GM23338 (cell line): ENCODE measurements at places on chromosomes 2 and 18. TPM values are rescaled to one million over a fixed set of nuclear protein-coding genes. Genes with fewer than 3 reads are reported as not detected.

- H3K4me1 ChIP-seq: peaks cover 29% of the 10 kb centered on the region
- H3K27me3 ChIP-seq: no peaks in the 10 kb centered on the region
- no peak overlapping the region for H3K4me3 ChIP-seq
These were observed 64.2 kb downstream of the PTPN2 start for GRCh38 chr18:12819841-12820240.

- H3K27me3 ChIP-seq: no peaks in the 10 kb centered on the region
- no peaks in the 10 kb centered on the region for H3K4me1 ChIP-seq
- no peaks in the 10 kb centered on the region for H3K36me3 ChIP-seq
- H3K27ac ChIP-seq: no peak overlapping the region
- H3K4me3 ChIP-seq: no peak overlapping the region
- no peak for DNase-seq
These were observed 1027.7 kb upstream of the ZEB2 start for GRCh38 chr2:145547620-145548019.

DNA sequence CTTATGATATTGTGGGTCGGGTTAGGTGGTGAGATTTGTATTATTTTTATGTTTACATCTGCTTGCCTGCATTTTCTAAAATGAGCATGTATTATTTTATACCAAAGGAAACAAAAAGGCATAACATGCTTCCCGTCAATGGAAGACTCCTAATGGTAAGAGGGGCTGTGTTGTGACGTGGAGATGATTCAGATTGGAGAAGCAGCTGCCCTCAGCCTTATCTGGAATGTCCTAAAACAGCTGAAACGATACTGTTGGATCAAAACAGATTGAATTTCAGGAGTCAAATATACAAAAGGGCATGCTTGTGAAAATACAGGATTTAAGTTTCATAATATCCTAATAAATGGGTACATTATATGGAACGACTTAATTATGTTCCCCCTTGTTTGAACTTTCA is 19.0 kb downstream of the DGKD start:
- no peak overlapping the region for H3K4me3 ChIP-seq
- peaks cover 6% of the 10 kb centered on the region for H3K4me1 ChIP-seq
- no peak overlapping the region for H3K27ac ChIP-seq
- H3K36me3 ChIP-seq: no peaks in the 10 kb centered on the region
- DNase-seq: no peak
- no peaks in the 10 kb centered on the region for H3K27me3 ChIP-seq

GRCh38 chr2:54341656-54342055 is 85.6 kb upstream of the TSPYL6 start:
- peak; percentile 24 for DNase-seq
- no peaks in the 10 kb centered on the region for H3K36me3 ChIP-seq
- no peak overlapping the region for H3K27ac ChIP-seq
- no peaks in the 10 kb centered on the region for H3K27me3 ChIP-seq
- H3K4me1 ChIP-seq: no peaks in the 10 kb centered on the region

DNA sequence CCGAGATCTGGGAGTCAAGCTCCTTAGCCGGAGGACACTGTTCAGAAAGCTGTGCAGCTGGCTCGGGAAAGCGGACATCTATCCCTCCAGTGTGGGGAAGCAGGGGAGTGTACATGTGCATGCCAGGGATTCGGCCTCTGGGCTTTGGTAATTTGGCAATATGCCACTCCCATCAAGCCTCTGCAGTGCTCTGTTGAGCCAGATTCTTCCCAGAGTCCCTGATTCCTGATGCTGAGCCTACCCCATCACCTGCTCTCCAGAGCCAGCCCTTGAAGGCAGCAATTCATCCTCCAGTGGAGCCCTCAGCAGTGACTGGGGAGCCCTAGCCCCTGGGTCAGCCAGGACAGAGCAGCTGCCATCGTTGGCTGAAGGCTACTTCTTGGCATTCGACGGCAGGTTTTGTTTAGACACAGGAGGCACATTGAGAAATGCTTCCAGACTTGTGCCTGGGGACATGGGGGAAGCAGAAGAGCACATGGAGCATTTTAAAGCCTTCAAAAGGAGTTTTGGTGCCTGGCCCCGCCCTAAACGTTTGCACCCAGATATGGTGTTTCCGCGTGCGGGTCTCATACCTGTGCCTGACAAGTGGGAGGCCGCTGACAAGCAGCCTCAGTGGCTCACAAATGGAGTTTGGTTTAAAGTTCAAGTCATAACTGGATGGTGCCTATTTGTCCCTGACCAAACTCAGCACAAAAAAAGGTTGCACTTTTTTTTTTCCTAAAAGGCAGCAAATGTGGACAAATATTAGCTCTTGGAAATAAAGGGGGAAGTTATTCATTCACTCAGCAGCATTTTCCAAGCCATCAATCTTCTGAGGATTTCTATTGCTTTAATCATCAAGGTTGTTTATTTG is 272.8 kb downstream of the CYRIA start:
- H3K27me3 ChIP-seq: no peaks in the 10 kb centered on the region
- no peak overlapping the region for H3K27ac ChIP-seq
- no peaks in the 10 kb centered on the region for H3K36me3 ChIP-seq
- H3K4me3 ChIP-seq: no peak overlapping the region

DNA sequence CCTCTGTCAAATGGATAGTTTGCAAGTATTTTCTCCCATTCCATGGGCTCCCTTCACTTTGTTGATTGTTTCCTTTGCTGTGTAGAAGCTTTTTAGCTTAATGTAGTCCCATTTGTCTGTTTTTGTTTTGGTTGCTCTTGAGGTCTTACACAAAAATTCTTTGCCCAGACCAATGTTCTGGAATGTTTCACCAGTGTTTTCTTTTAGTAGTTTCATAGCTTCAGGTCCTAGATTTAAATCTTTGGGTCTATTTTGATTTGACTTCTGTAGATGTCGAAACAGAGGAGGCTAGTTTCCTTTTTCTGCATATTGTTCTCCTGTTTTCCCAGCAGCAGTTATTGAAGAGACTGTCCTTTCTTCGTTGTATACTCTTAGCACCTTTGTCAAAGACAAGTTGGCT is 351.6 kb downstream of the PTPRM start:
- DNase-seq: no peak
- H3K4me1 ChIP-seq: no peaks in the 10 kb centered on the region
- H3K4me3 ChIP-seq: no peak overlapping the region
- H3K27ac ChIP-seq: no peak overlapping the region
- H3K36me3 ChIP-seq: no peaks in the 10 kb centered on the region

- H3K27me3 ChIP-seq: no peaks in the 10 kb centered on the region
- no peak for DNase-seq
- H3K36me3 ChIP-seq: no peaks in the 10 kb centered on the region
- no peak overlapping the region for H3K27ac ChIP-seq
These were observed 55.3 kb upstream of the LGALSL start for GRCh38 chr2:64398516-64399129.

GRCh38 chr18:58300867-58301266 is 256.8 kb downstream of the NEDD4L start:
- no peaks in the 10 kb centered on the region for H3K36me3 ChIP-seq
- H3K4me3 ChIP-seq: no peak overlapping the region
- no peak for DNase-seq
- H3K27me3 ChIP-seq: no peaks in the 10 kb centered on the region

DNA sequence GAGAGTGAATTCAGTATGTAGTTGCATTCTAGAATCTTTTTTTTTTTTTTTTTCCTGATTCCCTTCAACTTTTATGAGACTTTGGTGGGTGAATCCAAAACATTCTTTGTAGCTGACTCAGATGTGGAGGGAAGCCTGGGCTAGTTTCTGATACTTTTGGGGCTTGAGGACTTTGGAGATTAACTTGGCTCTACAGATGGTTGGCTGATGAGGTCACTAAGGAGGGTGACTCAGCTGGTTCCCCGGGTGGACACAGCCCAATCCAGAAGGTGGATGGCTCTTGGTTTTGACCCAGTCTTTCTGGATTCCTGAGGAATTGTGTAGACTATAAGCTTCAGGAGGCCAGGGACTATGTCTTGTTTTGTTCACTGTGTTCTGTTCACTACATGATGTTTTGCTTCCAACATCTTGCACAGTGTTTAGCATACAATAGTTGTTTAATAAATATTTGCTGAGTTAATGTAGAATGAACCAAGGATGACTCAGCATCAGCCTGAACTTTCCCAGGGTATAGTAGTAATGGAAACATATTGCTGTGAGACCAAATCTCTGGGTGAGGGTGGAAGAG is 30.5 kb downstream of the LAMA3 start:
- no peaks in the 10 kb centered on the region for H3K4me1 ChIP-seq
- DNase-seq: no peak
- no peak overlapping the region for H3K4me3 ChIP-seq
- H3K27me3 ChIP-seq: no peaks in the 10 kb centered on the region
- H3K27ac ChIP-seq: no peak overlapping the region

GRCh38 chr2:33229646-33230045 is 246.8 kb upstream of the RASGRP3 start:
- H3K27me3 ChIP-seq: no peaks in the 10 kb centered on the region
- H3K36me3 ChIP-seq: no peaks in the 10 kb centered on the region
- no peak overlapping the region for H3K27ac ChIP-seq
- no peaks in the 10 kb centered on the region for H3K4me1 ChIP-seq
- H3K4me3 ChIP-seq: no peak overlapping the region
- no peak for DNase-seq

- no peak for DNase-seq
- peaks cover 14% of the 10 kb centered on the region; the same call in 1 of the 2 replicates for H3K4me1 ChIP-seq
- H3K27me3 ChIP-seq: peaks cover 23% of the 10 kb centered on the region
- no peak overlapping the region for H3K4me3 ChIP-seq
- H3K27ac ChIP-seq: no peak overlapping the region
These were observed 14.9 kb upstream of the E2F6 start for GRCh38 chr2:11480859-11481258.

DNA sequence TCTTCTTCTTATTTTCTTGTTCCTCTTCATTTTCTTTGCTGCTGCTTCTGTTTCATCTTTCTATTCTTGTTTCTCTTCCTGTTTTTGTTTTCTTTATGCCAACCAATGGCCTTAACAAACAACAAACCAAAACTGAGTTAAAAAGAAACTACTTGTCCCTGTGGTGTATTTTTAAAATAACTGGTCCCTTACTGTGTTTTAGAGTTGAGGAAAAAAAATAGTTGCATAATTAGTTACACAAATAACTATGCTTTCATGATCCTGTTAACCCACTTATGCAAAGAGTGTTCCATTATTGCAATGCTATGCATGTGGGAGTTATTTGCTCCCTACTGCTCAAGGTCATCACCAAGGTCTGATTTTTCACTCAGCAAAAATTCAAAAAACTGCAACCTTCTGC is 39.5 kb upstream of the IMP4 start:
- no peaks in the 10 kb centered on the region for H3K36me3 ChIP-seq
- H3K4me1 ChIP-seq: no peaks in the 10 kb centered on the region
- no peak overlapping the region for H3K27ac ChIP-seq
- H3K27me3 ChIP-seq: no peaks in the 10 kb centered on the region
- no peak overlapping the region for H3K4me3 ChIP-seq

GRCh38 chr2:100819370-100820272 is at the start of gene NPAS2:
Gene NPAS2 (plus strand): TSS chr2:100820139. CDS start chr2:100904755, 84,616 bp downstream.
- no peak within 1 kb of the TSS for H3K27ac ChIP-seq
- H3K36me3 ChIP-seq: no peaks in the 10 kb centered on the region
- peak; percentile 46 for DNase-seq
- peaks cover 15% of the 10 kb centered on the region for H3K4me1 ChIP-seq
- peak within 1 kb of the TSS; percentile 72 for H3K4me3 ChIP-seq

DNA sequence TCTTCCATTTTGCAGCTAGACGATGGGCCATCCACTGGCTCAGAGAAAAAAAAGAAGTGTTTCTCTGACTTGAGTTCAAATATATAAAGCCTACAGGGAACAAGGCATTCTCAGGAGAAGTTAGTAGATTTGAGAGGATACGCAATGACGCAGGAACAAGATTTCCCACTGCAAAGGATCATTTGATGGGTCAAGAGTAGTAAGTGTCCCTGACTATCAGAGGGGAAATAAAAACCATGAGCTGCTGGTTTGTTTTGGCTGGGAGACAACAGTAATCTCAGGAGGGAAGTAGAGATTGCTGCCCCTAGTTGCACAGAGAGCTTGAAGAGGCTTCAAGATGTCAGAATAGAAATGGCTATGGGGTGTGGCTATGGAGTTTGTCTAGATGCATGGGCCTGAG is 22.3 kb upstream of the MYO1B start:
- H3K36me3 ChIP-seq: no peaks in the 10 kb centered on the region
- no peak for DNase-seq
- no peak overlapping the region for H3K27ac ChIP-seq
- H3K27me3 ChIP-seq: no peaks in the 10 kb centered on the region

DNA sequence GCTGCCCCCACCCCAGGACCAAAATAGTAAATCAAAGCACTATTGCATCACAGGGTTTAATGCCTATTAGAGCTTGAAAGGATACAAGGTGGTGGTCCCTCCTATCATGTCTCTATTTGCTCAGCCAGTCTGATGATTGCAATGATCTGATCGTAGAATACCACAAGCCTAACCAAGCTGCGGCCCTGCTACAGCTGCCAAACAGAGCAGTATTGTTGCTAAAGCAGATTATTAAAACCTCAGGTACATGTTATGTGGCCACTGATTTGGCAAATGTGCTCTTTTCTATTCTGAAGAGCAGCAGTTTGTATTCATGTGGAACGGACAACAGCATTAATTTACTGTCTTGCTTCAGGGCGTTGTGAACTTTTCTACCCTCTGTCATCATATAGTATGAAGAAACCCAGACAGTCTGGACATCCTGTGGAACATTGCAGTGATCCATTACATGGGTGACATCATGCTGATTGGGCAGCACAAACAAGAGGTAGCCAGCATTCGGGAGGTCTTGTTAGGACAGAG is 8.4 kb upstream of the VAPA start:
- no peak overlapping the region for H3K4me3 ChIP-seq
- H3K27me3 ChIP-seq: no peaks in the 10 kb centered on the region
- H3K4me1 ChIP-seq: peaks cover 8% of the 10 kb centered on the region
- no peak for DNase-seq
- H3K27ac ChIP-seq: no peak overlapping the region

GRCh38 chr18:8803063-8803795 is 97.9 kb downstream of the MTCL1 start:
- H3K27ac ChIP-seq: no peak overlapping the region
- peaks cover 4% of the 10 kb centered on the region; the same call in 1 of the 2 replicates for H3K36me3 ChIP-seq
- peaks cover 13% of the 10 kb centered on the region for H3K4me1 ChIP-seq
- H3K27me3 ChIP-seq: no peaks in the 10 kb centered on the region
- H3K4me3 ChIP-seq: no peak overlapping the region

DNA sequence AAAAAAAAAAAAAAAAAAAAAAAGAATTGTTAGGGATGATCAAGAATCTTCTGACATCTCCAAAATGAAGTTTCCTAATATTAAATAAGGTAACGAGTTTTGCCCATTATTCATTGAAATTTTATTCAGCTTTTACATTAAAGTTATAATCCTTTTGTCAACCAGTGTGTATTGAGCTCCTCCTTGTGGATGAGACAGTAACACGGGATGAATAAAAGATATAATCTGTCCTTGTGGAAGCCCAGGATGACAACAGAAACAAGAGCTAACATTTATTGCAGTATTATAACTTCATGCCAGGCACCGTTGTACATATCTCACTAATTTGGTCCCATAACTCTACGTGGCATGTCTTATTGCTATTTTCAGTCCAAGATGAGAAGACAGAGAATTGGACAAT is 33.4 kb upstream of the SERPINB7 start:
- H3K4me1 ChIP-seq: no peaks in the 10 kb centered on the region
- H3K27ac ChIP-seq: no peak overlapping the region
- no peak overlapping the region for H3K4me3 ChIP-seq
- no peaks in the 10 kb centered on the region for H3K27me3 ChIP-seq
- no peaks in the 10 kb centered on the region for H3K36me3 ChIP-seq
- DNase-seq: peak; percentile 16

GRCh38 chr2:149145314-149146295 is 107.1 kb downstream of the LYPD6B start:
- no peak for DNase-seq
- H3K4me1 ChIP-seq: no peaks in the 10 kb centered on the region
- H3K4me3 ChIP-seq: no peak overlapping the region
- H3K27ac ChIP-seq: no peak overlapping the region
- H3K36me3 ChIP-seq: no peaks in the 10 kb centered on the region

The TNFAIP6 gene
- 2.9 and 3.2 TPM in 2 replicates for total RNA-seq

The ADD2 gene
- 138 and 223 TPM in 2 replicates for total RNA-seq

The SERPINB11 gene
- not detected in 2 replicates for total RNA-seq

The MBP gene
- total RNA-seq: 20.7 and 22.9 TPM in 2 replicates

The ANKRD36 gene
- 15.0 and 21.8 TPM in 2 replicates for total RNA-seq

The ABCG5 gene
- total RNA-seq: not detected in 2 replicates

The LONRF2 gene
- total RNA-seq: 0.24 and 0.35 TPM in 2 replicates

The GALNT14 gene
- 7.7 and 10.4 TPM in 2 replicates for total RNA-seq

The XIRP2 gene
- total RNA-seq: 0.08 and 0.17 TPM in 2 replicates

The HOXD12 gene
- not detected in 2 replicates for total RNA-seq
